ENCODE measurements at places on chromosomes 1 and 21. TPM values are rescaled to one million over a fixed set of nuclear protein-coding genes. Genes with fewer than 3 reads are reported as not detected.

The AADACL4 gene
- total RNA-seq = not detected

The KIF17 gene
- total RNA-seq = 0.53 TPM

The OR2L3 gene
- total RNA-seq = not detected

The CCDC185 gene
- not detected for total RNA-seq

The CDCA8 gene
- 10.1 TPM for total RNA-seq

The PADI1 gene
- 0.65 TPM for total RNA-seq

The MYOG gene
- not detected for total RNA-seq

The KAZN gene
- 9.7 TPM for total RNA-seq

The FCRL1 gene
- total RNA-seq = not detected

The ADORA3 gene
- total RNA-seq = 8.4 TPM

The CRYAA gene
- not detected for total RNA-seq

The B3GALT6 gene
- 9.0 TPM for total RNA-seq

- no peak for DNase-seq
Measured at GRCh38 chr1:246448373-246448772, 58.7 kb downstream of the SMYD3 start.

DNA sequence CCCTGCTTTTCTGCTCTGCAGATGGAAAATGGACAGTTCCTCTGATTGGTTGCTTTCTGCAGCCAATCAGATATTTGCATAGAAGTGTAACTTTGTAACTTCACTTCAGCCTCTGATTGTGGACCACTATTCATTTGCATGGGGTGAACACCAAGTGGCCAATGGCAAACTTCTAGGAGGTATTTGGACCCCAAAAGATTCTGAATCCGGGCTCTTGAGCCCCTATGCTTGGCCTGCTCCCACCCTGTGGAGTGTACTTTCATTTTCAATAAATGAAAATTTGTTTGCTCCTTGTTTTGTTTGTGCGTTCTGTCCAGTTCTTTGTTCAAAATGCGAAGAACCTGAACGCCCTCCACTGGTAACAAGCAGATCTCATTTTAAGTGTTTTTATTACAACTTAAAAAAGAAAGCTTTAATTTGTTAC lies 6.4 kb upstream of the GSTM4 start:
- no peak for DNase-seq

- peak; percentile 13 for DNase-seq
Measured at GRCh38 chr1:86380257-86380861, 15.8 kb downstream of the ODF2L start.

- DNase-seq = no peak
Measured at GRCh38 chr1:98157524-98158313, 236.9 kb upstream of the DPYD start.

DNA sequence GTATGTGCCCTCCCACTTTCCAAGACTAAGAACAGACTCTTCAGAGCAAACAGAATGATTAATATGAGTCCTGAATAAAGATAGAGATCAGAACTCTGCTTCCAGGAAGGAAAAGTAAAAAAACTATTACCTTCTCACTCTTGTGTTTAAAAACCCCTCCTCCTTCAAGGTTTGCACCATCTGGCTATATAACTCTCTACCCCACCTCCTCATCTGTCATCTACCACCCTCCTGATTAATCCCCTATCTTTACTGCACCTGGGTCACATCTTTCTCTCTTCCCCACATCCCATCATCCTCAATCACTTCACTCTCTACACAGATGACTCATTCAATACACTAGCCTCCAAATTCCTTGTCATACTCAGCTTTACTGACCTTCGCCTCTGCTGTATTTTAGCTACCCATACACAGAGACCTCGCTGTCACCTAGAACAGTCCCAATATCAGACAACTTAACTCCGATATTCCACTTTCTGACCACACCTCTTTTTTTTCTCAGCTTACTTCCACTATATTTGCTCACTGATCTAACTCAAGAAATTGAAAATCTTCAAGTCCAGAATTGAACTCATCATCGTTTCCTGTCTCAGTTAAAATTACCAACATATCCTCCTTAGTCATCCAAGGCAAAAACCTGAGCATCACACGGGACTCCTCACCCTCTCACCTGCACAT lies 3.7 kb downstream of the SCMH1 start:
- no peak for DNase-seq

DNA sequence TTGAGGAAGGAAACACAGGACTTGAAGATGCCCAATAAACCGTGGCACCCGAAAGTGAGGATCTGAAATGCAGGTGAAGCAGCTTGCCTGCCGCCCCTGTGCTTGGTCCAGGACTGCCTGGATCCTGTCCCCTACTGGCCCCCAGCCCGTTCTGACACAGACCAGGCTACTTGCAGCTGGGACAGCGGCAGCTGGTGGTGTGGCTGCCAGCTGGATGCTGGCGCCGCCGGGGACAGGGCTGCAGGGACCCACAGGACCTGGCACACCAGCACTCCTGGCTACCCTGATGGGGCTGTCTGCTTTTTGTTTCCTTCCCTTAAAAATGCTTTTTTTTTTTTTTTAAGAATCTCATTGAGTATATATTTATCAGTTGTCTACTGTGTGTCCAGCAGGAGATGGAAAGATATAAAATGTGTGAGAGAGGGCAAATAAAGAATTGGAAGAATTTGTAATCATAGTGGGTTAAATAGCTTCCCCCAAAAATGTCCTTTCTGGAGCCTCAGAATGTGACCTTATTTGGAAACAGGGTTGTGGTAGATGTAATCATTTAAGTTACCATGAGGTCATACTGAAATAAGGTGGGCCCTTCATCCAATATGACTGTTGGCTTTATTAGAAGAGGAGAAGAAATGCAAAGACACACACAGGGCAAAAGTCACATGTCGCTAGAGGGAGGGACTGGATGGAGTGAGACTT lies 165.6 kb downstream of the DSCAM start:
- no peak for DNase-seq

DNA sequence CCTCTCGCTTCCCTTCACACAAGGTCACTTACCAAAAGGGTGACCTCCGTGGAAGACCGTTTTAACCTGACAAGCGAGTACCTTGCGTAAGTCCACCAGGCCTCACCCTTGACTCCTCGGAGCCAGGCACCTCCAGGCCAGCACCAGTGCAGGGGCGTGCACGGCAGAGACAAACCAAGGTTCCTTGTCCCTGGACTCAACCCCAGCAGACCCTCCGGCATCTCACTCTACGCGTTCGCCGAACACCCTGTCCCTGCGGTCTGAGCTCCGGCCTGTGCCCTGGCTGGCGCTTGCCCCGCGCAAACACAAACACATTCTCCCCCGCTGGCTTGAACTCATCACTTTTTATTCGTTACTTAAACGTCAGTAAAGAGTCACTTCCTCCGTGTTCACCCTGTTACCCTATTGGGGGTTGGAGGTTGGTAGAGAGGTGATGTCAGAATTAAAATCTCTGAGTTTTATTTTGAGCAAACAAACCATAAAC lies 4.5 kb downstream of the TBX15 start:
- no peak for DNase-seq

GRCh38 chr1:36232212-36233095 lies 8.2 kb downstream of the THRAP3 start:
- no peak for DNase-seq

GRCh38 chr1:20233394-20233793 lies 47.1 kb upstream of the PLA2G2C start:
- DNase-seq = no peak

DNA sequence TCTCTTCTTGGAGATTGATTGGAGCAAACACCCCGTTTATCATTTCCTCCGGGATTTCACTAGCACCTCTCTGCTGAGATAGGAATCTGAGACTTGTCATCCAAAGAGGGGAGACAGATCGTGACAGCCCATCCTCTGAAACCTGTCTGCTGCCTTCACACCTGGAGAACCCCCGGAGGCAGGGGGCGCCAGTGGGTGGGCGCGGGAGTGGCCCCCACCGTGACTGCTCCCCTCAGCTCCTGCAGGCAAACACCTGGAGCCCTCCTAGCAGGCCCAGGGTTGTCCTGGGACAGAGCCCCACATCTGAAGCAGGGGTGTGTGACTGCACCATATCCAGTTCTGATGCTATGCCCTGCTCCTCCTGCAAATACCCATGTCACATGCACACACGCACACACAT lies 209.5 kb upstream of the POU3F1 start:
- DNase-seq = no peak

- no peak for DNase-seq
Measured at GRCh38 chr1:90839323-90839722, 122.2 kb upstream of the BARHL2 start.

DNA sequence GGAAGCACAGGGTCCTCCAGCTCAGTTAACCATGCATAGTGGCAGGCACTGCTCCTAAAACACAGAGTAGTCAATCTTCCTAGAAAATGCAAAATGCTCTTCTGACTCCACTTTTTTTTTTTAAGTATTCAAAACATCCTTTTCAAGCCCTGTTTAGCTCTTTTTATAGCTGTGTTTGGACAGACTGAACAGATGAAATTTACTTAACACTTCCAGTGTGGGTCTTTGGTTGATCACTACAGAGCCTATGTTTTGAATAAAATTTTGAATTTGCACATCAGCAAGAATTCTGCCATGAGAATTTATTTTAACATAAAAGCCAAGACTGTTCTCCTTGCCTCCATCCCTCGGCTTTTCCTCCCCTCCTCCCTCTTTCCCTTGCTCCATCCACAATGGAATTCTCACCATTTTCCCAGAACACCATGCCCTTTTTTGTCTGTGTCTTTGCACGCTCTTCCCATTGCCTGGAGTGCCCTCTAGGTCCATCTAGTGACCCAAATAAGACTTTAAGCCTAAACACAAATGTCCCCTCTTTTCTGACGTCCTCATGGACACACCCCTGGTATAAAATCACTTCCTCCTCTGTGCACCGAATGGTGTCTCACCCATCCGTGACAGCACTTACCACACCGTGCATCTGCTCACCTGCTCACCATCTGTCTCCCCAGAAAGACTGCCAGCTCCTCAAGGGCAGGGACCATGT lies 24.0 kb upstream of the CPT2 start:
- no peak for DNase-seq

DNA sequence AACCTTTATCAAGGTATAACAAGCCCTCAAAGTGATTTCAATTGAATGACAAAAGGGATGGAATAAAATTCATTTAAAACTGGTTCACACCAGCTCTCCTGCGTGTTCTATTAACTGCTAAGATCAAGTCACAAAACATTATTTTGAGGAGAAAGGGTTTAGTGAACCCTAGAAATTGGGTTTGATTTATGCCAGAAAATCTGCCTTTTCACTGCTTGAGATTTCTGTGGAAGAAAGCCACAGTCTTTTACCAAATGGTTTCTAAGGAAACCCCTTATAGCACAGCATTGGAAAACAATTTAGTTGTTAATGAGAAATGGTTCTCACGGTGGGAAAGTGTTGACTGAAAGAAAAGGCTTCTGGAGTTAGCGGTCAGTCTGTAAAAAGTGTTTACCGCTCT lies 43.6 kb upstream of the DPH5 start:
- no peak for DNase-seq
